ENCODE measurements at places on chromosomes 2 and 18.

DNA sequence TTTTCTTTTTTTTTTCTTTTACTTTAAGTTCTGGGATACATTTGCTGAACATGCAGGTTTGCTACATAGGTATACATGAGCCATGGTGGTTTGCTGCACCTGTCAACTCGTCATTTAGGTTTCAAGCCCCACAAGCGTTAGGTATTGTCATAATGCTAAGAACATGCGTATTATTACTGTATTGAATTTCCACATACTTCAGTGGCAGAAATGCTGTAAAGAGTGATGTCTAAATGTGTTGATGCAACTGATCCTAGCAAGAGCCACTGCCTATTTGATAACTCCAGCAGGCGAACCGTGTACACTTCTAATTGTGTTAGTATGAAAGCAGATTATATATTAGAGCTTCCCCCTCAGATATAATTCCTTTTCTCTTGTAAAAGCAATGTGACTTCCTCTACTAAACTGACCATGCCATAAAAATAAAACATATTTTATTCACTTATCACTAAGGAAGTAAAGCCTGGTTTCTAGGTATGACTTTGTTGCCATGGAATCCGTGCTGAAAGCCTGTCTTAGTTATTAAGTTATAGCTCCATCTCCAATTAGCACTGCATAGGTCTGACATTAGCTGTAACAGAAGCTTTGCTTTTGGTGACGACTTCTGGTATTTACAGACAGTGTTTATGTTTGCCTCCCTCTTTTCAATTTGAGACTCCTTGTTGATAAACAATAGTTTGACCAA is 280.0 kb downstream of the GALR1 start:
- no peak for DNase-seq

- peak; percentile 71 for DNase-seq
Measured at GRCh38 chr2:204491528-204491927, 53.7 kb upstream of the PARD3B start.

DNA sequence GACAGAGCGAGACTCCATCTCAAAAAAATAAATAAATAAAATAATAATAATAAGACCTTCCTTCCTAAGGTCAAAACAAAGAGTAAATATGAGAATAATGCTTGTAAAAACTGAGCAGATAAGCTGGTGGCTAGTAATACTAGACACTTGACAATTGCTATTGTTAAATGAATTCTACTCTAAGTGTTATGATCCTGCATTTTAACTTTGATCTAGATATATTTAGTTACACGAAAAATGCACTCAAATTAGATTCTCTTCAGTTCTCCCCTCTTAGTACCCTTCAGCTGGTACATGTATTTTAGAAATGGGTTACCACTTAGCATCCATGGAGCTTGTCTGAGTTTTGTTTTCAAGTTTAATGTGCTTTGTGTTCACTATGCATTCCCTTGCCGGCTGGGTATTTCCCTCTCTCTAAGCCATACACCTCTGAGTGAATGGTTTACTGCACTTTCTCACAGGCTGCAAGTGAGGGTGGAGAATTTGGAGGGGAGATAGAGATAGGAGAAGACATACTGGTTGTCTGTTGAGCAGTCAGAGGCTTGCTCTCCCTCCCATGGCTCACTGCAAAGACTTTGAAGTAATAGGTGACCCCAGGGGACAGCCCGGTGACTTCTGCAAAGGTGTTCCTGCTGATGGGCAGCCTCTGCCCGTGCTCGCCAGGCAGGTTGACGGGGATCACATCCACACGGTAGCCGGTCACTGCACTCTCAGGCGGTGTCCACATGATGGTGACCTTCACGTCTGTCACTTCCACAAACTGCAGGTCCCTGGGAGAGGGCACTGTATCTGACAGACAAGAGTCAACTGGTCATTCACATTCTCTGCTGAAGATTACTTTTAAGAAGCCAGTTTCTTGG is 29.9 kb downstream of the FN1 start:
- DNase-seq, result no peak

- peak; percentile 10 for DNase-seq
Measured at GRCh38 chr2:165529130-165529529, 59.6 kb downstream of the CSRNP3 start.

DNA sequence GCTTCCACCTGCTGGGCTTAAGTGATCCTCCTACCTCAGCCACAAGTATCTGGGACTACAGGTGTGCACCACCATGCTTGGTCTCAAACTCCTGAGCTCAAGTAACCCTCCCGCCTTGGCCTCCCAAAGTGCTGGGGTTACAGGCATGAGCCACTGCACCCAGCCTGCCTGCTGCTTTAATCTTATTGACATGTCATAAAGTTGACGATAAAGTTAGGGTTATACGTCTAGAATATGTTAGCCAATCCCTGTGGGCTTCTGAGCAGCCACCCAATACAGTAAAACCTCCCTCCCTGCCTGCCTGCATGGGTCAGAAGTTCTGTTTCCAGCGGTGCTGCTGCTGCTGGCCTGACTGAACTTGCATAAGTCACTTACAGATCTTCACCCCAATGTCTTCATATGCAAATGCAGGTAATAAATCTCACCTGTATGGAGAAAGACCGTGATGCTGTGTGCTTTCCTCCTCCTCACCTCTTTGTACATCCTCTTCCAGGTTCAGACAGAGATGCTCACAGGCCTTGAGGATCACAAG is 30.1 kb downstream of the TGIF1 start:
- DNase-seq, result no peak

- DNase-seq, result no peak
Measured at GRCh38 chr2:150140777-150141176, 346.7 kb downstream of the RND3 start.

DNA sequence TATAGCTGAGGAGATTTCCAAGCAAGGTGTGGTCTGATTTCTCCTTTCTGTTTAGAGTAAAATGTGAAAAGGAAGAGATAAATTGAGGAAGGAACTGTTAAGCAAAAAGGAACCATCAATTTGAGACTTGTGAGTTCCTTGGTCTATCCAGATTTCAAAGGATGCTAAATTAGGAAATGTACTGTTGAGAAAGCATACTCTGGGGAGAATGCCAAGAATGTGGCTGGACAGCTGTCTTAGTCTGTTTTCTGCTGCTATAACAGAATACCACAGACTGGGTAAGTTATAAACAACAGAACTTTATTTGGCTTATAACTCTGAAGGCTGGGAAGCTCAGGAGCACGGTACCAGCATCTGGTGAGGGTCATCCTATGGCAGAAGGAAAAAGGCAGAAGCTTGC is 1097.2 kb downstream of the TDRD15 start:
- DNase-seq, result no peak

- DNase-seq, result peak; percentile 24
Measured at GRCh38 chr2:98445177-98445682, 572 bp downstream of the INPP4A start.

DNA sequence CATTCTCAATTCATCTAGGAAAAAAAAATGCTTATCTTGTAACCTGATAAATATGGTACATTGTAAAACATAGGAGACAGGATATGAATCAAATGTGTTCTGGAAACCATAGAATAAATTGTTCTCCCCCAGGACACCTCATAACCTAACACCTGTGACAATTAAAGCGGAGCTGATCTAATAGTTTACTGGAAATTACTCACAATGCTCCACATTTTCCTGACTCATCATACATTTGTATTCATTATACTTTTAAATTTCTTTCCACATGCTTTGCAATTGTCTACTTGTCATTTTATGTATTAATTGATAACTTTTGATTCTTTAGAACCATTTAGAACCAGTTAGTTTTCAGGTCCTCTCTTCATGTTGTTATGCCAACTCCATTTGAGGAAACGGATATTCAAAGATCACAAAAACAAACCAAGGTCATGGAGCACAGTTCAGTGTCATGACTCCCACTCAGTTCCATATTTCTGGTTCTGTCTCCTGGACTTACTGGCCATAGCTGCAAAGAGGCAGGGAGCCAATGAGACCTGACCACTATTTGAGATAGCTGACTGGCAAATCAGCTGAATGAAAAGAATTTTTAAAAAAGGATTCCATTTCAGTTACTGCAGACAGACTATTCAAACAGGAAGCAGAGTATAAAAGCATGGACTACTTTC is 128.5 kb downstream of the CALCRL start:
- DNase-seq, result peak; percentile 77

DNA sequence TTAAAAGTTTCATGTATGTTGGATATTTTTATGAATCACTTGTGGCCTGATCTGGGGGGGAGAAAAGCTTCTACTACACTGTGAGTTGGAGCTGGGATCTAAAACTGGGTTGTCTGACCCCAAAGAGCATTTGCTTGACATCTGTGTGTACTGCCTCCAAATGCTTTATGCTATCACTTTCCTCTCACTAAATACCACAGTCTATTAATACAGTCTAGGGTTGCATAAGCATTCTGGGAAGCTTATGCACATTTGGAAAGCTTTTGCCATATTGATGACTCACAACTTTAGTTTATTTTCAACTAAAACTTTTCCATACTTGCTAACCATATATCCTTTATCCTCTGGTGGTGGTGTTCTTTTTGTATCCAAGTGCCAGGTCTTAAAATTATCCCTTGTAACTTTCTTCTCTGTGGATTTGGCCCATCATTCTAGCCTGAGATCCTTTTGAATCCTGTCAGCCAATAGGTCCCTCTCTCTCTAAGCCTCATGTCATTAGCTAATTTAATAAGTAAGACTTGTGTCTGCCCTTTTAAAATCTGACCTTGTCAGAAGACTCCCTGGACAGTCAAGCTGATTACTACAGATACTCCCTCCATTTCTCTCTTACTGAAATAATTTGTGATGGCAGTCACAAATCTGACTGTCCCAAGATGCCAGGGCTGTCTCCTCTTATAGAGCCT is 72.7 kb downstream of the NXPH2 start:
- peak; percentile 66 for DNase-seq

GRCh38 chr18:2686349-2686968 is 30.9 kb downstream of the SMCHD1 start:
- peak; percentile 8 for DNase-seq
